ENCODE measurements at places on chromosomes 5 and 9.

DNA sequence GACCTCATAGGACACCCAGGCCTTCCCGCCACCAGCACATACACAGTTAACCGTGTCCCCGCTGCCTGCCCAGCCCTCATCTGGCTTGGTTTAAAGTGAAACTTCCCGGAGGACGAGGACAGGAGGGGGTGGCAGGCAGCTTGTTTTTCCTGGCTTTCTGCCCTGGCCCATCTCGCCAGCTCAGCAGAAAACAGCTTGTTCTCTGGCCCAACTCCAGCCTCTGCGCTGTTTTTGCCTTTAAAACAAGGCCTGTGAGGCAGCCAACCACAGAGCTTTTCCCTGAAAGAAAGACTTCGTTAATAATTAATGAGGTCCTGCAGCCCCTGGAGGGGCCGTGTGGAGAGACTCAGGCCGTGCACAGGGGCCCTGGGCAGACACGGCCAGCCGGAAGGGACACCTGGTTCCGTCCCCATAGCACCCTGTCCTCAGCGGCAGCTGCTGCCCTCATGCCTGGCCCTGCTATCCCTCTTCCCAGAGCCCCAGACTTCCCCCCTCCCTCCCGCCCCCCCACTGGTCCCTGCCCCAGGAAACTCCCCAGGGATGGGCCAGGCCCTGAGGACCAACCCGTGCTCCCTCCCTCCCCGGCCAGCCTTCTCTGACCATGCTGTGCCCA is 108.7 kb downstream of the RXRA start:
- peak; percentile 99 for DNase-seq

DNA sequence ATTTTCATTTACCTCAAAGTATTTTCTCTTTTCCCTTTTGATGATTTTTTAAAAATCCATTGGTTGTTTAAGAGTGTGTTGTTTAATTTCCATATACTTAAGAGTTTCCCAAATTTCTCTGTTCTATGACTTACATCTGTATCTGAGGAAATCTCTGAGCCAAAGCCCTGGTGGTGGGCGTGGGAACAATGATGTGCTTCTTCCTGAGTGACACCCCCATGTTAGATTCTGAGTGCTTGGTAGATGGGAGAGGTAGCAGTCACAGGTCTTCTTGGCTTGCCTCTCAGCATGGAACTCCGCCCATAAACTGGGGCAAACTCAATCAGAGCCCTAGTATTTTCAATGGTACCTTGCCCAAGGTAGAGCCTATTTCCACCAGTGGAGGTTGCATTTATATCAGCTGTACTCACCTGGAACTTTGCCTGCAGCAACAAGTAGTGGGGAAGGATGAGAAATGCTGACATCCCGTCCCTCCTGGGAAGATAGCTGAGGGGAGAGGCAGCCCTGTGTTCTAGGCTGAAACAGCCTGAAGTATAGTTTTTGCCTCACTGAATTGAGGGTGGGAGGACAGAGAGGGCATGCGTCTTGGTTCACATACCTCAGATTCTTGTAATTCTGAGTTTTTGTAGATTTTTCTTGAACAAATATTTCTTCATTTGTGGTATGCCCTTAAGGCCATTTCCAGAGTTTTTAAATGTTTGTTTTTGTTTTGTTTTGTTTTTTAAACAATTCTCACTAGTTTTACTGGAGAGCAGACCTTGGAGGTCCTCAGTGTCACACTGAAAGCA is 26.4 kb downstream of the C9orf43 start:
- DNase-seq = no peak

- DNase-seq = no peak
Observed at GRCh38 chr9:127109212-127109711, 13.2 kb downstream of the ANGPTL2 start.

DNA sequence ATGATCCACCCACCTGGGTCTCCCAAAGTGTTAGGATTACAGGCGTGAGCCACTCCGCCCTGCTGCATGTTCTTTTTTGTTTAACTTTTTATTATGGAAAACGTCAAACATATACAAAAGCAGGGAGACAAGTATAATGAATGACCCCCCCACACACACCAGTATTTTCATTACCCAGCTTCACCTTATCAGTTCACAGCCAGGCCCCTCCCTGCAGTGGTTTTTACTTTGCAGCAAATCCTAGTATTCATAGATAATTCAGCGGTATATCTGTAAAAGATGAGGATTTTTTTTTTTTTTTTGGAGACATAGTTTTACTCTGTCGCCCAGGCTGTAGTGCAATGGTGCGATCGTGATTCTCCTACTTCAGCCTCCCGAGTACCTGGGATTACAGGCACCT is 2.3 kb downstream of the POMT1 start:
- DNase-seq = no peak

GRCh38 chr5:91281401-91281800 is 101.7 kb downstream of the ARRDC3 start:
- peak; percentile 69 for DNase-seq

DNA sequence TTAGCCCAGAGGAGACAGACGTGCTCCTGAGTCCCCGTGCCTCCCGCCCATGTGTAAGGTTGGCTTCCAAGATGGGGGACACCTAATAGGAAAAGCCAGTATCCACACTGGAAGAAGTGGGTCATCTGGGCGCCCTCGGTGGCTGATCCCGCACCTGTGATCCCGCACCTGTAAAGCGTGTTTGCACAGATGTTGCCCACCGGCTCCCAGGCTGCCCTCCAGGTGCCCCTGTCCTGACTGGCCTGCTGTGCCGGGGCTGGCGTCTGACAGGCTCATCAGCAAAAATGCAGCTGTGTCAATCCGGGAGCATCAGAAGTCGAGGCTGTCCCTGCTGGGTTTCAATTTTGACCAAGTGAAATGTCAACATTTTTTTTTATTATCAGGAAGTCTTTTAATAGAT is 88.5 kb downstream of the IRX1 start:
- DNase-seq = no peak

DNA sequence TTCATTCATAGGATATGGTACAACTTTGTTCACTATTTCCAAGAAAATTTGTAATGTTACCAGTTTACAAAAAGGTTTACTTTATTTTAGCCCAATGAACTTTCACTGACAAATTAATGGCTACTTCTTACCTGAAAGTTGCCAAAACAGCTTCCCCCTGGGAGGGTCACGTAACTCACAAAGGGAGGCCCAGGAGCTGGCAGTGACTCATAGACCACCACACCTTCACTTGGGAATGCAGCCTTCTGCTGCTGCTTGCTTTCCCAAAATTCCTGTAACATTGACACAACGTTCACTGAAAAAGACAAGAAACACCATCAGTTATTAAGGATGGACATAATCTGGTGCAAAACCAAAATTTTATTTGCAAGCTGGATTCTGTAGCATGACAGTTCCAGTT is 18.1 kb downstream of the LIX1 start:
- DNase-seq = no peak

GRCh38 chr5:169545762-169546161 is 37.8 kb upstream of the SPDL1 start:
- no peak for DNase-seq

- DNase-seq = no peak
Observed at GRCh38 chr5:55096182-55096581, 6.3 kb upstream of the GZMA start.

DNA sequence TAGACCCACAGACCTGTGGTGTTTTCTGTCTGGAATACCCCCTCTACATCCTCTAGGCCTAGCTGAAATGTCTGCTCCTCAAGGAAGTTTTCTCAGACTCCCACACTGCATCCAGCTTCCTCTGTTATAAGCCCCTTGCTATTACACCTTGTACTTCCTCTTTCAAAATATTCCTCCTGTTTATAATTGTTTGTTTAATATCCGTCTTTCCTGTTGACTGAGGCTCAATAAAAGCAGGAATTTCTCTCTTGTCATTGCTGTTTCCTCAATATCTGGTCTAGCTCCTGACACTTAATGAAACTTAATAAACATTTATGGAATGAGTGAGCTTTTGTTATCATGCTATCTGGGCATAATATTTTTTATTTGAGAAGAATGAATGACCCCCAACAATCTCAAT is 34.1 kb upstream of the IQGAP2 start:
- DNase-seq = no peak

GRCh38 chr5:14406554-14406849 is 175.1 kb upstream of the OTULINL start:
- peak; percentile 76 for DNase-seq

GRCh38 chr5:180313677-180314505 is 22.0 kb upstream of the MAPK9 start:
- no peak for DNase-seq

All from cardiac muscle cell (in vitro differentiated cells and primary cell).